NCI-H1436 treated with DMSO at 0.1 percent for 48 hours (cell line): ENCODE measurements at places on chromosomes 2 and 18.

DNA sequence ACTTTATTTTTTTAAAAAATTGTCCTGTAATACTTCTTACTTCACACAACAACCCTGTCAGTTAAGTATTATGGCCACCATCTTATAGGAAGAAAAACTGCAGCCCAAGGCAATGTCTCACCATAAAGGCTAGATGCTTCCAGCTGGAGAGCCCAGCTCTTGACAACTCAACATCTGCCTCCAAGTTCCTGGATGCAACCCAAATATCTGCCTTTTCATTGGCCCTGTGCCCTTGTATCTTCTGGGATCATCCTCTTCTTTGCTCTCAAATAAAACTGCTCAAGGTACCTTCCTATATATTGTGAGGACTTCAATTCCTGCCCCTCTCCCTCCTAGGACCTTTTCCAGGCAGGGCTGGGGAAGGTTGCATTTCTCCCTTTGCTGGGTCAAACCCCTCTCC lies 69.5 kb downstream of the BIN1 start:
- no peak for DNase-seq

DNA sequence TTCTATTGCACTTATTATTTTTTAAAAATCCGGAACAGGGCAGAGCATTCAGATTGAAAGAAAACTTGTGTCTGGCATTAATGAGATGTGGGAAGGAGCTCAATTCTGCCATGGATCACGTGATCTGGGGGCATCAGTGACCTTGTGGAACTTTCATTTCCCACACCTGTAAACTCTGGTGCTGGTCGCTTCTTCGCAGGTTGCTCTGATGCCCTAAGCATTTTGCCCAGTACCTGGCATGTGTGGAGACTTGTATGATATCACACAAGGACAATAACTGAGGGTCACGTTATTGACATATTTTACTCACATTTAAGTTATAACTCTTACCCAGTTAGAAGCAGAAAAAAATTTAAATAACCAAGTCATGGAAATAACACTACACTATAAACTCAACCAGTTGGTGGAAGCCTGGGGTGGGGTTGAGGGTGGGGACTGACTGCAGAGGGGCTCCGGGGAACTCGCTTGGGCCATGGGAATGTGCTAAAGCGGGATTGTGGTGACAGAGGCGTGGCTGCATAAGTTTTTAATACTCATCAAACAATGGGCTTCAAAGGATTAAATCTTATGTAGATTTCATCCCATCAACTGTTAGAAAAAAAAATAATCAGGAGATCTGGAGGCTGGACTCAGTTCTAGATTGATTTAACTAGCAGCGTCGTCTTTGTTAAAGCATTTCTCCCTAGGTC lies 36.5 kb downstream of the ST3GAL5 start:
- DNase-seq = no peak

- no peak for DNase-seq
Observed at GRCh38 chr18:49022311-49023161, 71.8 kb upstream of the SMAD7 start.

DNA sequence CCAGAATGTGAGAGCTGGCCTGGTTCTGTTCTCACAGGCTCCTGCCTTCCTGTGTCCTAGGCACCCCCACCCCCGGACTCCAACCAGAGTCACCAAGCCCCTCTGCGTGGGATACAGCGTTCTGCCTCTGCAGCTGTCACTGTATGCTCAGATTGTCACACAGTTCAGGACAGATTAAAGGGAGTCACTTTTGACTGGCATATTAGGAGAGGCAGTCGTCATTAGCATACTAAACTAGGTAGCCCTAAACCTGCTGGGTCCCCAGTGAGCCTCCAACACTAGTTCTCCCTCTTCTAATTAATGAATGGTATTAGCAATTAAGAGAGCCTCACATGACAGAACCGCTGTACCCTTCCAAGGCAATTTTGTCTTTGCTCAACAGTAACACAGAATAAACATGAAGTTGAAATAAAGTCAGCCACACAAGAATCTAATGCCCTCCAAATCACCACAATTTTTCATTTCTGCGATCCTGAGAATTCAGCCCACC lies 340.2 kb downstream of the CMPK2 start:
- DNase-seq = no peak

DNA sequence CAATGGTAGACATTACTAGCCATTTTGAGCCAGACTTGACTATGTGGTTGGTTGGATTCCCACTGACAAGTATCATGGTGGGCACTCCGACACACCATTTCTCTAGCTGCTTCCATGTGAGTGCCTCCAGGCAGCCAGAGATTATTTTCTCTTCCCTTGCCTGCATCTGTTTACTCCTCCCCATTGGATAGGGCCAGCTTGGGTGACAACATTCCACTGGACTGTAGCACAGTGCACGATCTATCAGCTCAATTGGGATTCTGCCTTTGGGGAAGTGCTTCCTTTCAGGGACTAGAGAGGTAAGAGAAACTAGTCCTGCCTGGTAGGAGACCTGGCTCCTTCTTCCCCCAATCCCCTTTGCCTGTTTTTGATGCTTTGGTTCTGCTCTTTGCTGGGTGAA lies 49.0 kb upstream of the MAP4K3 start:
- DNase-seq = no peak

DNA sequence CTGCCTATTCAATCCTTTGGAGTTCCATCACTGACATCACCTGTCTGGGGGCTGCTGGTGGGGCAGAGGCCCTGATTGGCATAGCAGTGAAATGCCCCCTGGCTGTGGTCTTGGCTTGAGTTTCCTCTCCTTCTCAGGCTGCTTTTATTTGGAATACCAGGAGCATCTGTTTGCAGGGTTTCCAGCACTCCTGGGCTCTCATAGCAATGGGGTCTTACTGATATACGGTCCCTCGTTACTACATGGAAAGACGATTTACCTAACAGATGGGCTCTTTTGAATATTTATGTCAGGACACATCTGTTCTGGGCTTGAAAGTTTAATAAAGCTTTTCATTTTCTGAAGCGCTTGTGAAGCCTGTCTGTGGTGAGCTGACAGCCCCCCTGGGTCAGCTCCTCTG lies 230.3 kb downstream of the SLC4A3 start:
- DNase-seq = no peak

GRCh38 chr2:238119756-238120462 lies 18.6 kb upstream of the KLHL30 start:
- DNase-seq = no peak

DNA sequence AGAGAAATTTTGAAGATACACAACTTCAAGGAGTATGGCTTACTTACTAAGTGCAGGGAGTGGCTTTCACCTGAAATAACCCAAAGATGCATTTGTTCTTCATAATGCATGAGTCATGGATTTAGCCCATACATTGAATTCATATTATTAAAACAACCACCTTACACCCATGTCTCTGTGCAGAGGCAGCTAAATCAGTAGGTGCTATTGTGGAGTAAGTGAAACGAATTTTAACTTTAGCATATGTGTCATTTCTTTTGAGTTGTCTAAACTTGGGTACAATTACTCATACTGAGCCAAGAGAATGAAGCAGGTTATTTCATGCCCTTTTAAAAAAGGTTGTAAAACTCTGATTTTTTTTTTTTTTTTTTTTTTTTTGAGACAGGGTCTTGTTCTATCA lies 11.0 kb upstream of the ANKRD29 start:
- no peak for DNase-seq

DNA sequence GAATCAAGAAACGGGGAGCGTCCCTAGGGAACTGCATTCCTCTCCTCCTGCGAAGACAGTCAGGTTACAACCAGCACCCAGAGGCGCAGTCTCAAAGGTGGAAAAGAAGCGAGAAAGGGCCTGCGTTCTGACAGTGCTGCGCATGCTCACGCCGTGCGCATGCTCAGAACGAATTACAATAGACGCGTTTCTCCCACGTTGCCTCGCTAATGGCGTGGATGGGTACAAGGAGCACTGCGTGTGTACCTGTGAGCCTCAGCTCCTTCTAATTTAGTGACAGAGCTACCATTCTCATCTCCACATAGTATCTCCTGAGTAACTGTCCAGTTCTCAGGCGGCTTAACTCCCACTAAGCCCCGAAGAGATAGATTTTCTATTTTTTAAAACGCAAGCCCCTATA lies 448.8 kb downstream of the TXNL1 start:
- DNase-seq = no peak

- DNase-seq = no peak
Observed at GRCh38 chr18:42712065-42712464, 403.4 kb downstream of the RIT2 start.

DNA sequence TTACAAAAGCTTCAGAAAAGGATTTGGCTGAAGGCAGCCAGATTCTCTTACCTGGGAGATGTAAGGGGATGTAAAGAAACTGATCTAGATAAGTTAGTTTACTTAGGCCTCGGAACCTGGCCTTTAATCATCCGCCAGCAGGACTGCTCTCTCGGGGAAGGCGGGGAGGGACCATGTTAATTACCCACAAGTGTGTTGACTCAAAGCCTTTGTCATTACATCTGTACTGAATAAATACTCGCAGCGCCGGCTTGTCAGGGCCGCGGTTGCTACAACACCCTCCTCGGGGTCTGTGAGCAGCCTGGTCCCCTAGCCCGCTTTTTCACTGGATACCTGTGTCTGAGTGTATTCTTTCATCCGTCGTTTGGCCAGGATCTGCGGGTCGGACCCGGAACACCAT lies 6.7 kb downstream of the CHMP3 start:
- DNase-seq = no peak

DNA sequence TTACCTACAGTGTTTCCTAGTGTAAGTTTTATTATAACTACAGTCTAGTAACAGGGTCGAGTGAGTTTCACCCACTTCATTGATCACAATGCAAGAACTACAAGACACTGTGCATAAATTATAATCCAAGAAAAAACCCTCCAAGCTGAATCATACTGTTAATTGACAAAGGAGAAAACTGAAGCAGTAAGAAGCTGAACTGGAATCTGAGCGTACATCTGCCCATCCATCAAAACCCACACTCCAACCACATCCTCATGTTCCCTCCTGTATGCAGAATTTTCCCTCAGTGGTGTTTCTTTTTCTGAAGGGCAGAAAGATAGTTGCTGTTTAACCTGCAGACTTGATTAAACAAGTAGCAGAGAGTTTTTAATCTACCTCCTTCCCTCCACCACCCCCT lies 49.5 kb upstream of the KIDINS220 start:
- no peak for DNase-seq

- DNase-seq = no peak
Observed at GRCh38 chr2:213751446-213751845, 467.2 kb downstream of the SPAG16 start.

- DNase-seq = no peak
Observed at GRCh38 chr2:120869730-120870466, 134.2 kb downstream of the GLI2 start.

GRCh38 chr2:70784320-70784719 lies 6.1 kb downstream of the FIGLA start:
- DNase-seq = no peak

DNA sequence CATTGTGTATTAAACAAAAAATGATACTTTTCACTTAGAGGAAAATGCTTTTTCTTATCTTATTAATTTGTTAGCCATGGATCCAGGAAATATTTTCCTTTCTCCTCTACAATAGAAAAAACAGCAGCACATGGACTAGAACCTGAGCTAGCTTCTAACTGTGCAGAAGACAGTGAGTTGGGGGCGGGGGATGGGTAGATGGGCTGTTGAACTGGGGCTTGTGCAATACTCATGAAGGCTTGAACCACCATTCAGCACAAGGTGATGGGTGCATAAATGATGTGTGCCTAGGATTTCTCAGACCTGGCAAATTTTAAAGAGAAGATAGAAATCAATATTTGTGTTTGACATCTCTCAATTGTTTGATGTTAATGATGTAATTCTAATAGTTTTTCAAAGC lies 42.0 kb downstream of the COL5A2 start:
- no peak for DNase-seq

DNA sequence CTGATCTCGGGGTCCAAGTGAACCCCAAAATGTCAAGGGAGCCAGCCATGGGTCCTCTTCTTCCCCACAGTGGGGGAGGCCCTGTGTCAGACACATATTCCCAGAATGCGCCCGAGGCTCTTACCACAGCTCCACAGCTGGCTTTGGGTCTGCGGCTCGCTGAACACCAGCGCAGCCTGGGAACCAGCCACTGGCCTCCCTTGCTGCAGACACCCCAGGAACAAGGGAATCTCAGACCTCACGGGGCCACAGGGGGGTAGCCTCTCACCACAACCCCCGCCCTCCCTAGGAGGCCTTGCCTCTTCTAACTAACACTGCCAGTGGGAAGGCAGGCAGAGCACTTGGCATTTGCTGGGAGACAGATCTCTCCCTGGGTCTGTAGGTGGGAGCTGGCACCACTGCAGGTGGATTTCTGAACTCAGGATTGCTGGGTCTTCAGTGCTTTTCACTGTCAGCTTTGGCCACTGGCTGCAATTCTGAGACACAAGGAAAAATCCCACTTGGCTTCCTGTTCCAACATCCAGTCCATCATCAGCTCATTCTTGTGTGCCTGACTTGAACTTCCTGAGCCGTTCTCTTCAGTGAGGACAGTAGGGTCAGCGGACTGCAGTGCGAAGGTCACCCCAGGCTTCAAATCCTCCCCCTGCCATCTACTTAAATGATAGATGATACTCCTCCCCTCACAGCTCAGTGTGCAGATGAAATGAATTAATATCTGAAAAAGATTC lies 128.7 kb downstream of the CAPN13 start:
- DNase-seq = no peak

- DNase-seq = no peak
Observed at GRCh38 chr2:197869041-197869440, 64.6 kb downstream of the PLCL1 start.

DNA sequence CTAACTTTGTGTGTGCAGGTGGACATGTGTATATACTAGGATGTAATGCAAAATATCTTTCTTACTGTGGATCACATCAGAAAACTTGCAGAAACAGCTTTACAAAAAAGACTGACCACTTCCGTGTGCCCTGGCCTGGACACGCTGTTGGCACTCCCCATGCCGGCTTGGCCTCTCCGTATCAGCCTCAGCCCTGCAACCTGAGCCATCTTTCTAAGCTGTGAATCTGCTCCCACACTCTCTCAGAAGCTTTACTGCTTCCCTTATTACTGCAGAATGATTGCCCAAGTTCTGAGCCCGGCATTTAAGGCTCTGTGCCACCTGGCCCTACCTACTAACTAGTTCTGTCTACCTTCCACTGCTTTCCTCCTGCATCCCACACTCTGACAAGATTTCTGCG lies 37.8 kb downstream of the MYO7B start:
- no peak for DNase-seq

GRCh38 chr2:147827088-147827375 lies 17.8 kb upstream of the ACVR2A start:
- DNase-seq = no peak

- no peak for DNase-seq
Observed at GRCh38 chr2:27494944-27495554, at the start of gene FNDC4. Gene FNDC4 (minus strand): TSS chr2:27495200. CDS start chr2:27494679, 521 bp downstream.

- DNase-seq = no peak
Observed at GRCh38 chr2:150860301-150860700, 372.8 kb upstream of the RND3 start.

- no peak for DNase-seq
Observed at GRCh38 chr2:174595891-174596397, 1.7 kb downstream of the WIPF1 start.

DNA sequence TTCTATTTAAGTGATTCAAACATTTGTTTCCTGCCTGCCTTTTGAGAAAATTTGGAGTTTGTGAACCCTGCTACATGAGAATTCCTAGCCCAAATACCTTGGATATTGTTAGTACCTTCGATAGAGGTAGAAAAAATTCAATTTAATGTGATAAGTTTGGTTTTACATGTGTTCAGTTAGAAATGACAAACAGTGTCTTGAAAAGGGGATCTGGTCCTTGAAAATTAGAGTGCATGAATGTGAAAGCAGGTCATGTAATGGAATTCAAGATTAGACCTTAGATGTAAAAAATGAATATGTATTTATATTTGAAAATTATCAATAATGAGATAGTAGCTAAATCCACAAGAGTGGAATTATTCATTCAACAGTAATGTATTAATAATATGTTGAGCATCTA lies 70.5 kb downstream of the PIK3C3 start:
- DNase-seq = no peak
